ENCODE measurements at places on chromosomes 3 and 15.

DNA sequence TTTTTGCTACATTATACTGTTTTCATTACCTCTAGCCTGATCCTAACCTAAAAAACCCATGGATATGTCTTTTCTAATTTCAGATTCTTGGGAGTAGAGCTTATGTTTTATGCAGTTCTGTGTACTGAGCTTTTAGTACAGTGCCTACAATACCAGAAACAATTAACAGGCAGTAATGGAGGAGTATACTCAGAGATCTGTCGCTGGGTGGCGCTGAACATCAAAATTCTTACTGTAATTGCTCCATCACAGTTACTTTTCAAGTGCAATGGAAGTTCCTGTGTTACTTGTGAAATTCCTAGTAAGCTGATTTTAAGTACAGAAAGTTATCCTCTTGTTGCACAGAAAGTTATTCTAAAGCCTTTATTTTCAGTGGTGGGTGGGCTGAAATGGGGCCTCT, 66.9 kb downstream of the RNF13 start:
- DNase-seq: no peak

GRCh38 chr3:152508705-152509104, 240.0 kb downstream of the MBNL1 start:
- DNase-seq: no peak

DNA sequence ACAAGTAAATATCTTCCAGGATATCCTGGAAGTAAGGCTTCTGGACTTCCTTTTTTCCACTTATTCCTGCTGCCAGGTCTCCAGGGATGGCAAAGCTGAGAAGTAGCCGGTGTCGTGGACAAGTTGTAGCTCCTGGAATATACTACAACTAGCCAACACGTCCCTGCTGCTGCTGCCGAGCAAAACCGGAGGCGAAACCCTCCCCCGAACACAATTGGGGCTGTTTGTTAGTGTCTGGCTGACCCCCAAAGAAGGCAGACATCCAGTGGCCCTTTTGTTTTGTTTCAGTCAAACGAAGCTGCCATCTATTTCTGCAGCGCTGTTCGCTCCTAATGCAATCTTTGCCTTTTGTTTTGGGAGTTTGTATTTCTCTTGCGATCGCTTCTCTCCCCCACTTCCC, 45.3 kb upstream of the EIF5A2 start:
- DNase-seq: no peak

- no peak for DNase-seq
Observed at GRCh38 chr15:98062869-98063268, 102.4 kb downstream of the ARRDC4 start.

DNA sequence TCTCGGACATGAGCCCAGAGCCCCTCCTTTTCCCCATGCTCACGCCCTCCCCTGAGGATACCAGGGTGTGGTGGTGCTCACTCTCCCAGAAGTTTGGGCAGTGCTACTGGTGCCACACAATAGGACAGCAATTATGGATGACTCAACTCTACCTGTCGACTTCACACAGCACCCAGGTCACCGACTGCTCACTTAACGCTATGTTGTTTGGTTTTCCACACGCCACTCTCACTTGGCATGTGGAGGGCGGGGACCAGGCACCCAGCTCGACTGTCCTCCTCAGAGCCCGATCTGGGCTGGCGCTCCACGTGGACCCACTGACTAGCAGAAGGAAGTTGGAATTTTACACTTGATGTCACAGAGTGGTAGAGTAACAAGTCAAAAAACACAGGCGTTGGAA, 30.9 kb downstream of the STIMATE start:
- no peak for DNase-seq

- no peak for DNase-seq
Observed at GRCh38 chr3:77179762-77180161, 139.9 kb downstream of the ROBO2 start.

DNA sequence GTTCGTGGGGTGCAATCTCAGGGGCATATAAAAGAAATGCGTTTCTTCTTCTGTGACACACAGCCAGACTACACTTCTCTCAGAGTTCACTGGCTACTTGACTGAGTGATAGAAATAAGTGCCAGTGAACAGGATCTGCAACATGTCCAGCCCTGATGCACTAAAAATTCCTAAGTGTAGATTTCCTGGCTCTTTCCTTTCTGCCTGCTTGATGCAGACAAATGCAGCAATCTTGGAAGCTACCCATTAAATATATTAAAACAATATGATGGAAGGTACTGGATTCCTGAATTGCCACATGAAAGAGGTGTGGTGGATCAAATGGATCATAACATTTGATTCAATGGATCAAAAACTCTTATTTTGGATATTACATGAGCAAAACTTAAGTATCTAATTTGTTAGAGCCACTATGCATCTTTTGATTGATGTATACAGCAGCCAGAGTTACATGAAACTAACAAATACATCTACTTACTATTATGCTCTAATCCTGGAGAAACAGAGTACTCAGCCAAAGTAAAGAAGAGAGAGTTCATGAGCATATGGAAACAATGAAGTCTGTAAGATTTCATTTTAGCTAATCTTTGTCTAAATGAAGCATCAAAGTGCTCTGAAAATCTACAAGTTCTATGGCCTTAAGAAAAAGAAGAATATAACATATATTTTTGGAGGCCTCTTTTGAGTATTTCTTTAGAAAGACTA, 222.6 kb downstream of the ZNF385D start:
- no peak for DNase-seq

GRCh38 chr15:74322558-74323180, 44.8 kb downstream of the CYP11A1 start:
- DNase-seq: peak; percentile 36

All from activated T-cell treated with anti-CD3 and anti-CD28 coated beads, Interleukin-2, amount 50 U/mL, for 4 hours (primary cell).